ENCODE measurements at places on chromosomes 13 and 19.

- DNase-seq, result no peak
Observed at GRCh38 chr19:33821871-33822270, 25.2 kb downstream of the KCTD15 start.

DNA sequence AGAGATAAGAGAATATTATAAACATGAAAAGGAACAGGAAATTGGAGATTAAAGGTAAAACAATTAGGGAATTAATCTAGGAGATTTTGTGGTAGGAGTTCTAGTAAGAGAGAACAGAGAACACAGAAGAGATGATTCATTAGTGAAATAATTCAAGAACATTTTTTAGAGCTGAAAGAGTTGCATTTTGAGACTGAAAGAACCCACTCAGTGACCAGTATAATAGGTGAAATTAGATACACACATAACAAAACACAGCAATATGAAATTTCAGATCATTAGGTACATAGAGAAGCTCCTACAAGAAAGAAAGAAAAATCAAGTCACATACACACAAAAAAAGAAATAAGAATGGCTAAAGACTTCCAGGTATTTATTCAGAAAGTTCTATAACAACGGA lies 144.0 kb downstream of the CYSLTR2 start:
- DNase-seq, result no peak

GRCh38 chr13:79989217-79989661 lies 351.7 kb downstream of the SPRY2 start:
- no peak for DNase-seq

GRCh38 chr13:85132986-85133385 lies 666.2 kb downstream of the SLITRK6 start:
- no peak for DNase-seq

- no peak for DNase-seq
Observed at GRCh38 chr19:13119627-13120026, 1.6 kb downstream of the NACC1 start.
